ENCODE measurements at places on chromosomes 1 and 21. TPM values are rescaled to one million over a fixed set of nuclear protein-coding genes. Genes with fewer than 3 reads are reported as not detected.
A peak's percentile ranks its signal among the peaks of the same experiment; 100 is the strongest.

Gene TMIGD3
- total RNA-seq = not detected

Gene MYBPH
- not detected for total RNA-seq

Gene DNALI1
- total RNA-seq = 3.8 TPM

Gene CA6
- not detected for total RNA-seq

Gene KRTAP11-1
- not detected for total RNA-seq

Gene FCMR
- 1.1 TPM for total RNA-seq

Gene AMIGO1
- 0.68 TPM for total RNA-seq

Gene TCEA3
- total RNA-seq = 0.70 TPM

Gene CFAP74
- not detected for total RNA-seq

Gene OR2L8
- total RNA-seq = not detected

Gene PLPPR4
- total RNA-seq = 1.5 TPM

Gene PYHIN1
- not detected for total RNA-seq

GRCh38 chr21:43881283-43881682 is 16.3 kb downstream of the AGPAT3 start:
- DNase-seq = no peak

- DNase-seq = peak; percentile 18
Observed at GRCh38 chr1:79497193-79497773, 490.8 kb upstream of the ADGRL4 start.

GRCh38 chr21:25234857-25235801 is 372.2 kb downstream of the MRPL39 start:
- DNase-seq = no peak

DNA sequence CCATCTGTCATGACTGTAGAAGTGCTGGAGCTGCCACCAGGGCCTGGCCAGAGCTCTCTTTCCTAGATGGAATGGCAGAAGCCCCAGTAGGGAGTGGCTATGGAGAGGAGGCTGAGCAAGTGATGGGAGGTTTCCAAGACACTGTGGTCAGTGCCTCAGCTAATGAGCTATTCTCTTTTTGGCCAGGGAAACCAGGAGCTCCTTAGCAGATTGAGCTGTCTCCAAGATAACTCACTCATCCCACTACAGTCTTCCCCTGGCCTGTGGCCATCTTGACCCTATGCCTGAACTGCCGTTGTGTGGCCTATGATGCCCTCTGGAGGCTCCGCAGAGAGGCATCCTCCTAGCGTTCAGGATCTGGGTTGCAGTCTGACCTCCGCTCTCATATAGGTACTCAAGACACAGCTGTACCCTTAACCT is 60.5 kb downstream of the ERI3 start:
- DNase-seq = no peak

GRCh38 chr1:116356673-116357072 is 16.4 kb upstream of the ATP1A1 start:
- DNase-seq = no peak

GRCh38 chr1:6210591-6211355 is 4.9 kb downstream of the RNF207 start:
- DNase-seq = no peak

GRCh38 chr1:186819563-186819962 is 9.2 kb upstream of the PLA2G4A start:
- no peak for DNase-seq

DNA sequence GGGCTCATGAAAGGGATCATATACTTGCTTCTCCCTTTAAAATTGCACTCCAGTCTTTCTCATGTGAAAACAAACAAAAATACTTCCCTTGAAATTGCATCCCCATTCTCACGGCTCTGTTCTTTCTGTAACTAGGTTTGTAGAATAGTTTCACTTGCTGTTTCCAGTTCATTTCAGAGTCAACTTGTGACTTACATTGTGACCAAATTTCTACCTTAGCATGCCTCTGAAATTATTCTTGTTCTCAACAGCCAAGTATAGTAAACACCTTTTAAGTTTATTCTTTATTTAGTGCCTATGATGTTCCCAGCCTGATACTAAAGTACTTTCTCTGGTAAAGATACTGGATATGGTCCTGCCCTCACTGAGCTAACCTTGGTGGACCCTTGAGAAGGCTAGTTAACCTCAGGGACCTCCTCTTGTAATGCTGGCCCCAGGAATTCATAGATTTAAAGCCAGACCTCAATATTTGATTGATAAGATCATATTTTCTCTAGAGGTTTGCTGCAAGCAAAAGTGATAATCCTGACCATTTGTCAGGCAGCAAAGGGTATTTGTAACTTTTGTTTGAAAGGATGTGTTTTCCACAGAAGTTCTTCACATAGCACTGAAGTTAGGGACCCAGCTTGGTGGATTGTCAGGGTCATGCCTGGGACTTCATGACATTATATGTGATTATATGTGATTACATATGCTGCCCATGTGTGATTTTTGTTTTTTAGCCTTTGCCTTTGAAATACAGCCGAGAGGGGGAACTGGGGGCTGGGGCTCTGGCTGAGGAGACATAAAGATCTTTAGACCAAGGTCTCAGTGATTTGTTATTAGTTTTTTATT is 29.6 kb downstream of the VANGL2 start:
- DNase-seq = no peak

GRCh38 chr1:66332548-66332901 is 201.4 kb upstream of the SGIP1 start:
- DNase-seq = no peak

- no peak for DNase-seq
Observed at GRCh38 chr1:113543110-113543509, 152.8 kb downstream of the MAGI3 start.

DNA sequence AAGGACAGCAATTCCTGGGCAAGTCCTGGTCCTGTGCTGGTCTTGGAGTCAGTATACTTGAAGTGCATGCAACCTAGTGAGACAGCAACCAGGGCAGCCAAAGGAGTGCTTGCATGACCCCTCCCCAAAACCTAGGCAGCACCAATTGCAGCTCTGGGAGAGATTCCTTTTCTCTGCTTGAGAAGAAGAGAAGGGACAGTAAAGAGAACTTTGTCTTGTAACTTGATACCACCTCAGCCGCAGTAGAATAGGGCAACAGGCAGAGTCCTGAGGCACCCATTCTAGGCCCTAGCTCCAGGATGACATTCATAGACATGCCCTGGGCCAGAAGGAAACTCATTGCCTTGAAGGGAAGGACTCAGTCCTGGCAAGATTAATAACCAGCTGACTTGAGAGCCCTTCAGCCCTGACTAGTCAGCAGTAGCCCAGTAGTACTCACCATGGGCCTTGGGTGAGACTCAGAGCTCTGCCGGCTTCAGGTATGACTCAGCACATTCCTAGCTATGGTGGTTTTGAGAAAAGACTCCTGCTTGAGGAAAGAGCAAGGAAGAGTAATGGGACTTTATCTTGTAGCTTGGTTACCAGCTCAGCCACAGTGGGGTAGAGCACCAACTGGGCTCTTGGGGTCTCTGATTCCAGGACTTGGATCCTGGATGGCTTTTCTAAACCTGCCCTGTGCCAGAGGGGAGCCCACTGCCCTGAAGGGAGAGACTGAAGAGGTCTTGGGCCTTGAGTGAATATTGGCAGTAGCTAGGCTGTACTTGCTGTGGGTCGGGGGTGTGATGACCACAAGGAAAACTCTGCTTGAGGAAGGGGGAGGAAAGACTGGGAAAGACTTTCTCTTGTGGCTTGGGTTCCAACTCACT is 51.7 kb upstream of the ACADM start:
- DNase-seq = no peak

DNA sequence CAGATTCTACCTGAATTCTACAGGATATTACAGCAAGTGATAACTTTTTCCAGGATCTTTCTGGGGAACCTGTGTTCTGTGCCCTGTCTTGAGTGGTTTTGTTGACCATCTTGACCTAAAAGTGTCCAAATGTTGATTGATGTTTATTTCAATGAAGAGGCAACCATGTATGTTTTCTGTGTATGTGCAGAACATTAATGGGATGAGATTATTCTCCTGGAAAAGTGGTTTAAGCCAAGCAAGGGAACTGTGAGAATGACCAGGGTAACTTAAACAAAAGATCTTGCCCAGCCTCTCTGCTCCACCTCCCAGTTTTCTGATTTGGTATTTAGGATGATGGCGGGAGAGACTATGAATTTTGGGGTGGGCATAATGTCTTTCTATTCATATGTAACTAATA is 1.0 kb upstream of the SAMD13 start:
- no peak for DNase-seq

DNA sequence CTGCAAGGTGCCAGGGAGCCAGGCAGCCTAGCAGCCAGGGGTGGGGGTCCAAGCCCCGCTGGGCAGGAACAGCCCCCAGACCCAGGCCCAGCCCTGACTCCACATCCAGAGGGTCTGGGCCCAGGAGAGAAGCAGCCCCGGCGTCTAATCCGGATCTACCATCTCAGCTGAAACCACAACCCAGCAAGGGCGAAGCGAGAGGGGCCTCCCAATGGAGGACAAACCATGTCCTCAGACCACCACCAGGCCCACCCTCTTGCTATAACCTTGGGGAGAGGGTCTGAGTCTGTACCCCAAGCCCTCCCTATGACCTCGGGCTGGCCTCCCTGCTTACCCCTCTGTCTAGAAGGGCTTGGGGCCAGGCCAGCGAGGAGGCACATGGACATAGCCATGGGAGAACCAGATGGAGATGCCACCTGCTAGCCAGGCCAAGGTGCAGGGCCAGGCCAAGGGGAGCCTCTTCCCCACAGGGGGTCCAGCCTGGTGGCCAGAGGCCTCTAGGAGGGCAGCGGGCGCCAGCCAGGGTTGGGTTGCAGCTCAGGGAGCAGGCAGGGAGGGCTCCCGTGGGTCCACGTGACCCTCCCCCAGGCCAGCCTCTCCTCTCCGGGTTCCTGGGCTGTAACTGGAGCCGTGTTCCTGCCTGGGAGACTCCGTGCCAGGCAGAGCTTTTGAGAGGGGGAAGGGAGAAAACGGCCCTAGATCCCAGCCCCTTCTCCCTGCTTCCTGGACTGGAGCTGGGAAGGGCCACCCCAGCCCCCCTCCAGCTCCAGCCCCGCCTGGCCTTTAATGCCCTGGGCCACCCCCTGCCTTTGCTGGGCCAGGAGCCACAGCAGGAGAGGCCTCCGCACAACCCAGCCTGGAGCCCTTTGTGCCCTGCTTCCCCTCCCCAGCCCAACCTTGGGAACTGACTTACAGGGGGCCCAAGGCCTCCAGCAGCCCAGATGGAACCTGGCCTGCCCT is 2.5 kb downstream of the WNT9A start:
- DNase-seq = no peak

- DNase-seq = no peak
Observed at GRCh38 chr1:43255438-43256210, 14.2 kb upstream of the TMEM125 start.

GRCh38 chr1:213676736-213677135 is 311.0 kb upstream of the PROX1 start:
- DNase-seq = no peak

Data from glomerular endothelial cell (primary cell).